ENCODE measurements at places on chromosomes 4 and X. TPM values are rescaled to one million over a fixed set of nuclear protein-coding genes. Genes with fewer than 3 reads are reported as not detected.

GRCh38 chr4:129264008-129264657 lies 168.2 kb downstream of the C4orf33 start:
- no peak for DNase-seq

GRCh38 chrX:153865321-153865580 lies 20.7 kb downstream of the L1CAM start:
- no peak for DNase-seq

DNA sequence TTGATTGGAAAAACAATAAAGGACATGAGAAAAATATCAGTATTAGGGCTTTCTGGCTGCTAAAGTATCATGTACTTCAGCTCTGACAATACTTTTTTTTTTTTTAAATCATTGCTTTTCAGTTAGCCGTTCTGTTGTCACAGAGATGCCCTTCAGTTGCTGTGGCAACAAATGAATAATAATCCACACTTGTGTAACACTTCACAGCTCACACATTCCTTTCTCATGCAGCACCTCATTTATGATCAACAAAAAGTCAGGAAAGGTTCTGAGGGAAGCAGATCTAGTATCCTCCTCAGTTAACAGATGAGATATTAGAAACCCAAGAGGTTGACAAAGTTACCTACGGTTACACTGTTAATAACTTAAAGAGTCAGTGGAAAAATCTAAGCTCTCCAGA lies 444.2 kb upstream of the SLIT2 start:
- DNase-seq = no peak

- no peak for DNase-seq
Measured at GRCh38 chr4:145716200-145716599, 36.3 kb downstream of the C4orf51 start.

Gene RBM3
- total RNA-seq = 209 TPM

DNA sequence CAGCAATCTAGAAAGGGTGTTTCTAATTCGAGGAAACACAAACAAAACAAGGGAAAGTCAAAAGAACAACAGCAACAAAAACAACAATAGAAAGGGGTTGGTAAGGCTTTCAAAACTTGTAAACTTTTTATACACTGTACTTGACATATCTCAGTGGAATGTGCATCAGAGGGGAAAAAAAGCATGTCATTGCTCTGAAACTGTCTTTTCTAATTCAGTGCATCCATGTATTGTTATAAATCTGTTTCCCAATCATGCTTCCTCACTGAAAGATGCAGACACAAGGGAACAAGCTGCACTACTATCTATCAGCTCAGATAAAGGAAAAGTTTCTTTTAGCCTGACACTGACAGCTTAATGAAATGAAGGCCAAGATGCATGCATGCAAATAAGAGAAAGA lies 44.2 kb upstream of the PCDH18 start:
- no peak for DNase-seq

- DNase-seq = no peak
Measured at GRCh38 chr4:172547724-172548123, 620.9 kb upstream of the GALNT7 start.

Gene XAGE3
- not detected for total RNA-seq

Gene GLRB
- total RNA-seq = not detected

DNA sequence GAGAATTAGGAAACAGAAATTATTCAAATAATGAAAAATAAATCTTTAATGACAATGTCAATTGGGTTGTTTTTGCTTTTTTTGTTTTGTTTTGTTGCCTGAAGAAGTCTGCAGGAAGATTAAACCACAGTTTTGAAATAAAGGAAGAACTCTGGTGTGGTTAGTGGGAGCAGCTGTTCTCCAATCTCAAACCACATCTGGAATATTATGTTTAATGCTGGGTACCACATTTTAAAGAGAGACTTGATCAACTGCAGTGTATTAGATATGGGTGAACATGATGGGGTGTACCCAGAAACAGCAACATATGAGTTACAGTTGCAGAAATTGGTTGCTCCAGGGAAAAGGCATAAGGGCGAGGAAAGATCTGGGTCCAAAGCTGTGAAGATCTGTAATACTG lies 171.2 kb upstream of the RPL34 start:
- no peak for DNase-seq

DNA sequence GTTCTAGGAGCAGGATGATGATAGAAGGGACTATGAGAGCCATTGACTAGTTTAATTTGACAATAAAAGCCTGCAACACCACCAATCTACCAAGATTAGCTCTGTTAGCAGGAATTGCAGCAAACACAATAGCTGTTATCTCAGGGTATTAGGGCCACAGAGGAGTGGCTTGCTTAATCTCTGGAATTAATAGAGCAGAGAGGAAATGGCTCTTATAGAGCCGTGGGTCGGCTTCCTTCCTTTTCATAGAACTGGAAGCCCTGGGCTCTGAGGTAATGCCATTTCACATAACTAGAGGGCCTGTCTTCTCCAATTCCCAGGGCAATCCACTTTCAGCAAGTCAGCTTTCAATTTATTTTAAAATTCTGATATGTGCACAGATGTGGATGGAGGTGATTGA lies 83.0 kb downstream of the MAMLD1 start:
- no peak for DNase-seq

Gene STARD8
- 0.14 TPM for total RNA-seq

DNA sequence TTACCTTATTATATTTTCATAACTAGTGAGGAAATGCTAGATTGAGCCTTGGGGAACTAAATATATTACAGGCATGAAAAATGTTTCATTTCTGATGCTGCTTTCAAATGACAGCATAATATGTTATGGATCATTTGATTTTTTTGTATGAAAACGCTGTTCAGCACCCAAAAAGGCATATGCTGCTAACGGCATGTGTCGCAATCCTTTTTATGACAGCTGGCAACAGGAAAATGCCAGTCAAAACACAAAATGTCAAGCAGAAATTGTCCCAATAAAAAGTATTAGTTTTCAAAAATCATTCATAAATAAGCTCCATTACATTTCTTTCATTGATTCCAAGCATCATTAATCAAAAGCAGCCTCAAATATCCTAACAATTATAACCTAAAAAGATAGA lies 1244.5 kb downstream of the PCDH7 start:
- DNase-seq = no peak

Gene RNF128
- not detected for total RNA-seq

DNA sequence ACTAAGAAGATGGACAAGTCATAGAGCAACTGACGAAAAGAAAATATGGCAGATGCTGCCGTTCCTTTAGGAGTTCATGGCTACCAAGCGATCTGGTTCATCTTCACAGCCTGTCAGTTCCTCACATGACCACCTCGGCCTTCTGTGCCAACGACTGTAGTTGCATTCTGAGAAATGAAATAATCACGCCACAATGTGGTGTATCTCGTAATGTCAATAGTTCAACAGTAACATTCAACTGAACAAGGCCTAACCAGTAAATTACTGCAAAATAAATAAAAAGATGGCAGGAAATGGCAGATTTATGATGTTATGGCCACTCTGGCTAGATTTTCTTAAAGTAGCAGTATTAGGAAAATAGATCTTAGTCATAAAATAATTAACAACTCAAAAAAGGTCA lies 4.4 kb downstream of the GPRIN3 start:
- no peak for DNase-seq

Gene FAM114A1
- not detected for total RNA-seq

Gene LRAT
- not detected for total RNA-seq

GRCh38 chr4:165379678-165380064 lies 863 bp downstream of the CPE start:
- no peak for DNase-seq

DNA sequence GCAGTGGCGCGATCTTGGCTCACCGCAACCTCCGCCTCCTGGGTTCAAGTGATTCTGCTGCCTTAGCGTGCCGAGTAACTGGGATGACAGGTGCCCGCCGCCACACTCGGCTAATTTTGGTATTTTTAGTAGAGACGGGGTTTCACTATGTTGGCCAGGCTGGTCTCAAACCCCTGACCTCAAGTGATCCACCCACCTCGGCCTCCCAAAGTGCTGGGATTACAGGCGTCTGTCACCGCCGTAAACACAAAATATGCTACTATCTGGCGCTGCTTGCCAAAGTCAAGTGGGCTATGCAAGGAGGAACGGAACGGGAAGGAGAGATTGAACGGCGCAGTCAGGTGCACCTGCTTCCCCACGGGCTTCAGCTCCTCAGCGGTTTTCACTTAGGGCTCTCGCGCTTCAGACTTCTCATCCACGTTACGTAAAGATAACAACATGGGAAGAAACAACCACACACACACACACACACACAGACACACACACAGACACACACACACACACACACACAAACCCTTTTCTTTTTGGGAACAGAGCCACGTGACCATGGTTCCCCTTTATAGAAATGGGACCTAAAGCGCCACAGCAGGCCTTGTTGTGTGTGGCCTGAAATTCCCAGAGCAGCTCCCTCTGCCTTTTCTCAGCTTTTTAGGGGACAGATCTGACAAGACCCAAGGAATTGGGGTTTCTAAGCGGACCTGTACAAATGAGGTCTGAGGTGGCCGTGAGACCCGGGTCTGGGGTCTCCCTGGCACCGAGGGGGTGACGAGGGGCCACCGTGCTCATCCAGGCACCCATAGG lies 1.5 kb downstream of the P2RY8 start:
- no peak for DNase-seq

DNA sequence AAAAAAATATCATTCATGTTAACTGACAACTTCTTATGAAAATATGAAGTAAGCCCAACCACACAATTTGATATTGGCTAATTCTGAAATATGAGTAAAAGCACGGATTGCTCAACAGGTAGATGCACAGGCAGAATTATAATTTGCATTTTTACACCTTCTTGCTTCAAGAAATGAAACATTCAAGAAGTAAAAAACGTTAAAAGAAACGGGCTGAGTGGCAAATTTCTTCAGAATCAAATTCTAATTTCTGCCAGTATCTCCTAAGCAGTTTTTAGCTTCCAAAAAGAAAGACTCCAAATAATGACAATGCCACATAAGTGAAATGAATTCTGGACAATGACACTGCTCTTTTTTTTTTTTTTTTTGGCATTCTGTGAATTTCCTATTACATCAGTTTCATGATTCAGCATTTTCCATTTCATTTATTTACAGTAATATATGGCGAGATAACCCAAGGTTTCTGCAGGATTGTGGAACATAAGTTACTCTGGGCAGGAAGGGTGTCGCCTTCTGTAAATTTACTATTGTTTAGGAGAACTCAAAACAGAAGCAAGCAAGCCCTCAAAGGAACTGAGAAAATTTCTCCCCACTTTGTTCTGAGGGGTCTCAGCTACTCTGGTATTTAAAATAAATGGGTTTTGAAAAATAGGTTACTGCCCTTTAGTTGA lies 1.4 kb downstream of the SEL1L3 start:
- DNase-seq = no peak

Data from naive thymus-derived CD8-positive, alpha-beta T cell (primary cell).